Kidney tubule cell (primary cell): ENCODE measurements at places on chromosomes 2 and 18.

- peak; percentile 65 for DNase-seq
Measured at GRCh38 chr2:159684796-159685195, 27.5 kb upstream of the MARCHF7 start.

DNA sequence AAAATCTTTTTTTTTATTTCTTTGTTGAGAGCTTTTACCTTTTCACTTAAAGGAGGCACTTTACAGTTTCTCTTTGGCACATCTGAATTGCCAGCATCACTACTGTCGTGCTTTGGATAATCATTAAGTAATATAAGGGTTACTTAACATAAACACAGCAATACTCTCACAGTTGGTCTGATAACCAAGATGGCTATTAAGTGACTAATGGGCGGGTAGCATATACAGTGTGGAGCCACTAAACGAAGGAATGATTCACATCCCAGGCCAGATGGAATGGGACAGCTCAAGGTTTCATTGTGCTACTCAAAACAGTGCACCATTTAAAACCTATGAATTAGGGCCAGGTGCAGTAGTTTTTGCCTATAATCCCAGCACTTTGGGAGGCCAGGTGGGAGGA lies 28.1 kb downstream of the USP37 start:
- DNase-seq, result no peak

GRCh38 chr2:8754106-8754776 lies 72.4 kb downstream of the ID2 start:
- no peak for DNase-seq

DNA sequence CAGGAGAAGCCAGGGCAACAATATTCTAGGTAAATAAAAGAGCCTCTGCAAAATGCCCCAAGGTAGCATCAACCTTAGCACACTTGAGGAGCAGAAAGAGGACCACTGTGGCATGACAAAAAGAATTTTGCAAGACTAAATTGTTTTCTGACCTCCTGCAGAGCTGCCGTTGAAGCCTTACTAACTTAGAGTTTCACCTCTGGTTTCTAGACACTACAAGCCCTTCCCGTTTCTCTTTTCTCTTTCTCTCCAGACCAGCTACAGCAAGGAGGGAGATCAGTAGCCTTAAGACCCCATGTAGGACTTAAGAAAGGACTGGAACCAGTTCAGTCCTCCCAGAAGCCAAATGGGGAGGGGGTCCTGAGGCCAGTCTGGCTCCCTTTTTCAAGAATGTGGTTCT lies 73.3 kb upstream of the SP3 start:
- no peak for DNase-seq

DNA sequence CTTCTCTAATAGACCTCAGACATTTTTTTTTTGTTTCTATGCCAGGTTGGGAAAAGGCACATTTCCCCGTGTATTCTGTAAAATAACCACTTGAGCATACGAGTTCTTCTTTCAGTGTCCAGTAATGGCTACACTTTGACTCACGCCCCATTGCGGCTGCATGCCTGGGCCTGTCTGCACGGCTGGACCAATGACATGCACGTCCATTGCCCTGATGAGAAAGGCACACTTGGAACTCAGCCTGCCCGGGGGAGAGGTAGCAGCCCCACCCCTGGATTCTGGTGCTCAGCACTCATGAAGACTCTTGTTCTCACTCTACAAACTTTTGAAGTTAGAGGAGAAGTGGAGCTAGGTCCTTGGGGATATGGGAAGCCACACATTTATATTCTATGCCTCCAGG lies 5.8 kb downstream of the PCARE start:
- DNase-seq, result no peak

DNA sequence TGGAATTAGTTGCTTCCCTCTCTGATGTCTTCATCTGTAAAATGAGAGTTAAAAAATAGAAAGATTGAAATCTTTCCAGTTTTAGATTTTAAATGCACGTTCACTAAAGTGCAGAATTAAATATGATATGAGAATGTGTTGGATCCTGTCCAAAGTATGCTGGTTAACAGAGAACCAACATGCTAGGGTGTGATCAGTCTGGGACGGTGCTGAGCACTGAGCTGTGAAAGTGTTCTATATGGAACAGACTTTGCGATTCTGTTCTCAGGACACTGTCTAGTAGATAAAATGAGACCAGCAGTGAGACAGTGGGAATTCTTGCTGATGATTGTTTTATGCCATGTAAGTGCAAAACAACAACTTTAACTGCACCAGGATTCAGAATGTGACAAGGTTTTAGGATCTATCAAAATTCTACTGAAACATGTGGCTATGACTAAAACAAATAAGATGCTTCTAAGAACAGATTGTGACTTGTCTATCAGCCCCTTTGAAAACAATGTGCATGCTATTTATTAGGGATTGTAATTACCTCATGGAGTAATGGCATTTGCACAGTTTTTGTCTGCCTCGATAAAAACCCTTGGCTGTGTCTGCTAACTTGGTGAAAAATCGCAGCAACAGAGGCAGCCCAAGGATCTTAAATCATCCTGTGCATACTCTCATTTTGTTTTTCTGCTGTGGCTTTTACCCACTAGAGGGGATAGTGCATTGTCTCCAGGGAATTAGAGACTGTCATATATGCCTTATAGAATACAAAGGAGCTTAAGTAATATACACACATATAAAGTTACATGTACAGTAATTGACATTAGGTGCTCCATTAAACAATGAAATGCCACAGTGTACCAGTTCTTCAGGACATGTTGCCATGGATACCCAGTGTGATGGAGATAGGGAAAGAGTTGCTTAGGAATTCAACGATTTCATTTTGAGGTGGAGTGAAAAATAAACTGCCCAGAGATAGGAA lies 55.1 kb downstream of the MAP3K20 start:
- no peak for DNase-seq

DNA sequence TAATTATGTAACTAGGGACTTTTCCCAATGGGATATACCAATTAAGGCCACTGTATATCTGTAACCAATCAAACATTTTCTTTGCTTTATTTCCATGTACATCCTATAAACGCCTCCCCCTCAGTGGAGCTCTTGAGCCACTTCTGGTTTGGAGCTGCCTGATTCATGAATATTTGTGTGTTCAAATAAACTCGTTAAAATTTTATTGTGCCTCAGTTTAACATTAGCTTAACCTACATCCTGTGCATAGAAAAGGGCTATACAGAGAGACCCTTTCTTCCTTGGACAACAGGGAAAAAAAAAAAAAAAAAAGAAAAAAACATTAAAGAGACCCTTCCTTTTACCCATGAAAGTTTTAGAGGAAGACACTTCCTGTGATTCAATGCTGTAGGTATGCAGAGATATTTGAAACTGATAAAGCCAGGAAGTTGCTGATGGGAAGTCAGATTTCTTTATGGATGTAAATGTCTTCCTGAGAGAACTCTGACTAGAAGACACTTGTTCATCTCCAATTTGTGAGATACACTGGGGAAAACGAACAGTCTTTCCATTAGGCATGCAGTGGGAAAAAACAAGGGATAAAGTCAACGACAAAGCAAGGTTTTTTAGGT lies 614.6 kb upstream of the SOX11 start:
- peak; percentile 13 for DNase-seq

DNA sequence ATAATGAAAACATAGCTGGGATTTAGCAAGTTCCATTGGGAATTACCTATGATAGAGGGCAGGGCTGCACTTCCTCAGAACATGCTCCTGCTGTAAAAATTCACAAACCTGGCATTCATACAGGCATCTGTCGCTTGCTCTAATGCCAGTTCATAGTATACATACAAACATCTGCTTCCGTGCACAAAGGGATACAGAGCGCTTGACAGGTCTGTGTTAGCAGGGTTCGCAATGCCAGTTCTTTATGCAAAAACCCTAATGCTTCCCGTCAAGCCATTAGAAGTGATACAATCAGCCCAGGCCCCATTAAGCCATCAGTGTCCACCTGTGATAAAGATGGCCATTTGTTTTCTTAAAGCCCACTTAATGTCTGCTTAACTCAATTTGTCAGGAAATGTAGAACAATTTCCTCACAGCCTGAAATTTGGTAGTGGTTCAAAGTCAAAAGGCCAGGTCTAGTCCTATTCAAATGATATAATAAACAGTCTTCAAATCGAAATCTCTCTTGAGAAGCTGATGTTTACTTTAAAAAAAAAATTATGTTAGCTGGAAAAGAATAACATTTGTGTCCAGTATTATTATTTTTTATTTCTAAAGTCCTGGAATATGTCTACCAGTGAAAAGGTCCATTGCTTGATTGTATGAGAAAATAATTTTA lies 556.3 kb downstream of the ARHGAP15 start:
- DNase-seq, result no peak

GRCh38 chr2:230942920-230943896 lies 18.2 kb upstream of the GPR55 start:
- DNase-seq, result no peak

DNA sequence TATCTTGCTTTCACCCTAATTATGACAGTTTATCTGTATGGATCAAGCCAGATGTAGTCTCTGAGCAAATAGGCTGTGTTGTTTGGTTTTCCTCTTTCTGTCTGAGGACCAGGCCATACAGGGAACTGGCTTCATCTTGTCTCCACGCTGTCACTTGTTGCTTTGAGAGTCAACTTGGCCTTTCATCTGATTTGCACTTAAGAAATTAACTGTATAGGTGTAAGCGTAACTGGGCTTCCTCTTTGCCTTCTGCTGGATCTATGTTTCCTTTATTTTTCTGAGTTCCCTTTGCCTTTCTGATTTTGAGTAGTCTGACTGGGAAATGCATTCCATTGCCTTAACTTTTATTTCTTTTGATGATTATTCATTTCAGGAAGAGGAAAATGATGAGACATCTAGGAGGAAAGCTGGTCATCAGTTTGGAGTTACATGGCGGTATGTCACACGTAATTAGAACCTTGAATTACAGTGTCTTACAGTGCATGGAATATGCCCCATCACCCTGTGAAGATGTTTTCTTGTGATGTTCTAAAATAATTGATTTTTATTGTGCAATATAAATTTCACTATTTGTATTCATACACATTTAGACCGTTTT lies 17.4 kb downstream of the PTCD3 start:
- no peak for DNase-seq

DNA sequence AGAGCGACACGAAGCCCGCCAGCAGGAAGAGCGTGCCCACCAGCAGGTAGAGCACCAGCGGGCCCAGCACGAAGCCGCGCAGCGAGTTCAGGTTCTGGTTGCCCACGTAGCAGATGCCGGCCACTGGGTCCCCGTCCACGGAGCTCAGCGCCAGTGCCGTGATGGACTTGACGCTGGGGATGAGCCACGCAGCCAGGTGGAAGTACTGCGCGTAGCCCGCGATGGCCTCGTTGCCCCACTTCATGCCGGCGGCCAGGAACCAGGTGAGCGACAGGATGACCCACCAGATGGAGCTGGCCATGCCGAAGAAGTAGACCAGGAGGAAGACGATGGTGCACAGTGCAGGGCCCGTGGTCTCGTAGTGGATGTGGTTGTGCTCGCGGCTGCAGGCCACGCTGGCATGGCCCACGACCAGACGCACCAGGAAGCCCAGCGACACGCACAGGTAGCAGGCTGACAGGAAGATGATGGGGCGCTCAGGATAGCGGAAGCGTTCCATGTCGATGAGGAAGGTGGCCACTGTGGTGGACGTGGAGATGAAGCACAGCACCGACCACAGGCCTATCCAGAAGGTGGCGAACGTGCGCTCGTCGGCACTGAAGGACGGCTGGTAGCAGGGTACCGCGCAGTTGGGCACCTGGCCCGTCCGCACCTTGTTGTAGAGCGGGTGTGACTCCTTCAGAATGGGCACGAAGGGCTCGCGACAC lies 2.1 kb downstream of the FZD5 start:
- DNase-seq, result peak; percentile 74

DNA sequence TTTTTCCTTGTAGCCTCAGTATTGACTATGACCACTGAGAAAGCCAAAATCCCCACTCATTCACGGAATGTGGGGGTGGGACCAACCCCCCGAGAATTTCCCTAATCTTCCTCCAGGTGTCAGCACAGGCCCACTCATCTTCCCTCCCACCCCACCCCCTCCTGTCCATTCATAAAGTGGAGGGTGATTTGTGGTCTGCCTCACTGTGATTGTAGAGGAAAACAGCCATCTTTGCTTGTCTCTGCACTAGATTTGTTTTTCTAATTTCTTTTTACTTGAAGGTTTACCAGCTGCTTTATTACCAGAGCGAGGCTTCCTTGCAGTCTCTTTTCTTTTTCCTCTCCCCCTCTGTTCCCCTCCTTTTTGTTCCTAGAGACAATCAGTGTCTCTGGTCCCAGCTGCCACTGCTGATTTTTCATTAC lies 171.8 kb downstream of the ICOS start:
- DNase-seq, result peak; percentile 13

DNA sequence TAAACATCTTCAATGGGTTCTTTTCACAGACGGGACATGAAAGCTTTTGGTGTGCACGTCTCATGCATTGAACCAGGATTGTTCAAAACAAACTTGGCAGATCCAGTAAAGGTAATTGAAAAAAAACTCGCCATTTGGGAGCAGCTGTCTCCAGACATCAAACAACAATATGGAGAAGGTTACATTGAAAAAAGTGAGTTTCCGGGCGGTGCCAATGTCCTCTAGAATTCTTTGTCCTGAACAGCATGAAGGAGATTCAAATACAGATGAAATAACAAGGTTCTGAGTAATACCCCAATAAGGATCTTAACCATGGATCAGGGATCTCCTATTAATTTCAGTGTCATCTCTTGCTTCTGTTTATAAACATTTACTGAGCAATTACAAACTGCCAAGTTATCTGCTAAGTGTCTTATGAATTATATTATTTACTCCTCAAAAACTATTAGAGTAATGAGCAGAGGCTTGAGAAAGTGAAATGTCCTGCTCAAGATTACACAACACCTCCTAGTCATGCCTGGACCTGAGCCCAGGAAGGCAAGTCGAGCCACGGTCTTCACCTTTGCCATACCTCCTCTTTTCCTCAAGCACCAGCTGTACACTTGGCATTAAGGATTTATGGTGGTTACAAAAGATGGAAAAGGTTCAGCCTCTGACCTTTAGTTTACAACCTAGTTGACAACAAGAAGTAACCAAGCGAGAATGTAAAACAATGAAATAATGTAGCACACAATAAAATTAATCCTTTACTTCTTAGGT lies 22.6 kb downstream of the DHRS9 start:
- DNase-seq, result peak; percentile 67

DNA sequence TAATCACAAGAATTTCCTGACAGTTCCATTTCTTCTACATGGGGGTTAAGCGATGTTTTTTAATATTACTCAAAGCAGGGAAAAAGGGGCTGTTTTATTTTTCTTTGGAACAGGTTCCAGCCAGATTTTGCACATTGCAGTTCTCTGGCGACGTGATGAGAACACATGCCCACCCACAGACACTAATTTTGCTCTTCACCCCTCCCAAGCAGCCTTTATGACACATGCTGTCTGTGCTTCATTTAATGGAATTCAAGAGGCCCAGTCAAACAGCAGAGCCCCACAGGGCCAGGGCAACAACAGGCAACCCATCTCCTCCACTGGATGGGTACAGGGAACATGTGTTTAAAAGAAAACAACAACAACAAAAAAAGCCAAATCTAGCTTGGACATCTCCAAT lies 70.8 kb downstream of the SPRED2 start:
- DNase-seq, result no peak

- DNase-seq, result no peak
Measured at GRCh38 chr2:30860726-30861125, 53.5 kb upstream of the CAPN13 start.

- peak; percentile 54 for DNase-seq
Measured at GRCh38 chr2:196849895-196850294, 40.7 kb upstream of the C2orf66 start.
